ENCODE measurements at places on chromosomes 3 and 15.

- no peak for DNase-seq
These were observed 347.9 kb downstream of the RBMS3 start for GRCh38 chr3:29628795-29629194.

- DNase-seq, result no peak
These were observed 227.2 kb downstream of the CNTN3 start for GRCh38 chr3:74387111-74387735.

DNA sequence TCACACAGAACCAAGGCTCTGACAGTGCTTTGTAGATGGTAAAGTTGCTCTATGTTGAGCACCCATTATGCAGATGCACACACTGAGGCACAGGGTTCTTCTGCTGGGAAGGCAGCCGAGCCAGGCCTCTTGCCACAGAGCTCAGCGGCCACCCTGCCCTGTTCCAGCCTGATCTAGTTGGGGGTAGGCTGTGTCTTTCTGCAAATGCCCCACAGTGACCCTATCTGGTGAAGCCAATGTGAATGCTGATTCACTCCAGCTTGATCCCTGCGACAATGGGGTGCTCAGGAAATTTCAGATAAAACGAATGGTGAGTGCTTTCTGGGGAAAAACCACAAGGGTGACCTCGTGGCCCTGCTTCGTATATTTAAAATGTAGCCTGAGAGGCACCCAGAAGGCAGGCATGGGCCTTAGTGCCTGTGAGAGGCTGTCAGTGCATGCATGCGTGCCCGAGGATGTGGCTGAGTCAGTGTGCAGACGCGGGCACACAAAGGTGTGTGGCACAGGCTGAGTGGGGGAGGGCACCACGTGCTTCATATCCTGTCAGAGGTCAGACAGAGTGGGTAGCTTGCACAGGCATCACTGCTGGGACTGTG lies 85.7 kb downstream of the ATP2B2 start:
- DNase-seq, result no peak

DNA sequence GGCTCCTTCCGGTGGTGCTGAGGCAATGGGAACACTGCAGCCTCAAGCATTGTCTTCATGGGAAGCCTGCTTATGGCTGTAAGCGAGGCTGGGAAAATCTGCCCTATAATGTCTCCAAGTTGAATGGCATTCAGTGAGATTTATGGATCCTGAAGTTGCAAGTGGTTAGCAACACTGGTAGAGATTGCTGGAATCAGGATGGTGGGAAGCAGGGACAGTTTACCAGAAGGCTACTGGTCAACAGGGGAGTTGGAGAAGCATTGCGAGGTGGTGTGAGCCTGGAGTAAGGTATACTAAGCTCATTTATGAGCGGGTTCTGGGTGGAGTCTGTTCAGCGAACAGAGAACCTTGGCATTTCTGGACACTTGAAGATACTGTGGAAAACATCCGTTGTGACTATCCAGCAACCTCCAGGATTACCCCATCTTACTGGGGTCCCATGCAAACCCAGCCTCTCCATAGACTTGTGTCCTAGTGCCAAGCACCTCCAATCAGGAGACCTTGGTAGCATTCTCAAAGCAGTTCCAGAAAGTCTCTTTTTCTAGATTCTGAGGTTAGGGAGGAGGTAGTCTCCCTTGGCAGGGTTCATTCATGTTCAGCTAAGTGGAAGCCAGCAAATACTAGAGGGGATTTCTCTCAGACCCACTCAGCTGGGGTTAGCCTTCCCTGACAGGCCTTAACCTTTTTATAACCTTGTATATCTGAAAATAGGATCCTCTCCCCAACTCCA lies 7.3 kb downstream of the RPSA start:
- no peak for DNase-seq
